ENCODE measurements at places on chromosomes 13 and 19. TPM values are rescaled to one million over a fixed set of nuclear protein-coding genes. Genes with fewer than 3 reads are reported as not detected.

The KLK15 gene
- not detected for total RNA-seq

The KLK14 gene
- total RNA-seq: not detected

The ACTMAP gene
- 2.5 TPM for total RNA-seq

The CGB5 gene
- not detected for total RNA-seq

The IZUMO1 gene
- total RNA-seq: 0.28 TPM

The STX10 gene
- total RNA-seq: 87.0 TPM

The ICAM4 gene
- total RNA-seq: 8.1 TPM

The PTGIR gene
- total RNA-seq: 0.05 TPM

The AMH gene
- total RNA-seq: 0.35 TPM

The FCAR gene
- total RNA-seq: not detected

The ZNF69 gene
- total RNA-seq: 0.63 TPM

The COLGALT1 gene
- total RNA-seq: 81.9 TPM

The TICAM1 gene
- 8.2 TPM for total RNA-seq

The ZNF8 gene
- total RNA-seq: 5.2 TPM

Measured in airway epithelial cell (primary cell).